Fibroblast of skin of back (primary cell): ENCODE measurements at places on chromosomes 1 and 21.

DNA sequence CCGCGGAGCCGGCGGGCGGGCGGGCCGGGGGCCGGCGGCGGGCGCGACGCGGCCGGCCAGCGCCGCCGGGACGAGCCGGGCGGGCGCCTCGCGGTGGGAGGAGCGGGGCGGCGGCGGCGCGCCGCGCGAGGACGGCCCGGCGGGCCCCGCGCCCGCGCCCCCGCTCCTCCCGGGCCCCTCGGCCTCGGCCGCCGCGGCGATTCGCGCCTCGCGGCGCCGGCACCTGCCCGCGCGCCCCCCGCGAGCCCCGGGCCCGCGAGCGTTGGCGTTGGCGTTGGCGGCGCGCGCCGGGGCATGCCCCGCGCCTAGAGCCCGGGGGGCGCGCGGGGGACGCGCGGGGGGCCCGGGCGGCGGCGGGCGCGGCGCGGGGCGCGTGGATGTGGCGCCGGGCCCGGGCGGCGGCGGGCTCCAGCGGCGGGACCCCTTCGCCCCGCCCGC, at the start of gene SKI:
TSS of gene SKI (plus strand) at position 163 of the 438 bp plus-strand sequence. CDS start 448 bp downstream, outside the sequence.
- no peak for DNase-seq

- DNase-seq = peak; percentile 34
Measured at GRCh38 chr1:155093911-155094621, 15.4 kb downstream of the EFNA3 start.

DNA sequence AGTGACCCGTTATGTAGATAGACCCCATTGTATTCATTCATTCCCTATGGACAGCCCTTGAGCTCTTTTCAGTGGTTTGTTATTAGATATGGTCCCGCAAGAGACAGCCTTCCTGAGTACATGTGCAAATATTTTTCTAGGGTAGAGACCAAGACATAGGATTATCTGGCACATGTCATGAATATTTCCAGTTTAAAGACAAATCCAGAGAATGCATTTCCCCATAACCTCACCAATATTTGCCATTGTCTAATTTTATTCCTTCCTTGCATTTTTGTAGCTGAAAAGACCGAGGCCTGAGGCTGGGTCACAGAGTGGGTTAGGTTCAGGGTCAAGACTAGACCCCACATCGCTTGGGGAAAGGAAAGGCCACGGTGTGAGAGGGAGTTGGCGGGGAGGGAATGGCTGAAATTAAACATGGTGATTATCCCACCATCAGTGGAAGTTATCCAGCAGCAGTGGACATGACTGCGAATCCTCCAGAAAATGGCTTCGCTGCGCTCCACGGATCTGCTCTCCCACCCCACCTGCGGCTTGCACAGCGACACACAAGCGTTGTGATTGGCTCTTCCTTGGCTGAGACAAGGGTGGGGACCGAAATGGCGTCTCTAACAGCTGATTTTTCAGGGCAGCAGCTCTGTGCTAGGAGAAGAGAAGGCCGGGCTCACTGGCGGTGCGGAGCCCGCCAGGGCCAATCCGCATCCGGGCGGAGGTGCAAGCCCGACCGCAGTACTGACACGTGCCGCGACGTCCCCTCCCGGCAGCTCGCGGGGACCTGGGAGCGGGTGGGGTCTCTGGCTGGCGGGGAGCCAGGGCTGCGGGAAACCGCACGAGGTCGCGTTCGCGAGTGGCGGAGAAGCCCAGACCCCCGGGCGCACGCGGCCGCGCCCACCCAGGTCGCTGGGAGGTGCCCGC, 16.1 kb upstream of the STMN1 start:
- peak; percentile 35 for DNase-seq

DNA sequence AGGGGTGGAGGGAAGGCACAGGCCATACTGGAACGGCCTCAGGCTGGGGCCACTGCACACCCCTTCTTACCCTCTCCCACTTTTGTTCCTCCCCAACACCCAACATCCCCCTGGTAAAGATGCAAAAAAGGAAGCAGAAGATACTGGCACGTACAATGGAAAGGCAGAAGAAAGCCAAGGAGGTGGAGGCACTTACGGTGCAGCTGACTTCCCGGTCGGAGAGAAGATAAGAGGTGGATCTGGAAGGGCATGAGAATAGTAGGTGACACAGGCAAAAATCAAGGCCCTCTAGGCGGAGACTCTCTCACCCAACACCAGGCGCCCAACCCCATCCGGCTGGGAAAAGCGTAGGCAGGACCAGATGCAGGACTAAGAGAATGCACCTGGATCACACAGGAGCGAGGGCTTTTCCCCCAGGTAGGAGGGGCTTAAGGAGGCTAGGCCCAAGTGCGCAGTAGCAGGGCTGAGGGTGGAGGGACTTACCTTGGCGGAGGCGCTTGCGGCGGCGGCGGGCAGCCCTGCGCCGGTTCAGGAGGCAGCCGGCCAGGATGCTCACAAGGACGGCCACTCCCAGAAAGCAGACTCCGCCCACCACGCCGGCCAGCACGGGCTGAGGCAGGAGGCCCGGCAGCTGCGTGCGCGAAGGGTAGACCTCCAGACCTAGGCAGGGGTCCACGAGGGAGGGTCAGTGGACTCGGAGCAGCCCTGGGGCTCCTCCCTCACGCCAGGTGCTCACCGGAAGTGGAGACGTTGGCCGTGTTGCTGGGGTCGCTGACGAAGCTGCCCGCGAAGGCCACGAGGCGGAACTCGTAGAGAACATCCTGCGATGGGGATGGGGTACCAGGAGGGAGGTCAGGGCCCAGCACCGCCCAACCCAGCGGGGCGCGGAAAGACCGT, 4.1 kb upstream of the TAGLN2 start:
- DNase-seq = no peak

GRCh38 chr1:168672278-168672677, 56.7 kb downstream of the DPT start:
- no peak for DNase-seq

DNA sequence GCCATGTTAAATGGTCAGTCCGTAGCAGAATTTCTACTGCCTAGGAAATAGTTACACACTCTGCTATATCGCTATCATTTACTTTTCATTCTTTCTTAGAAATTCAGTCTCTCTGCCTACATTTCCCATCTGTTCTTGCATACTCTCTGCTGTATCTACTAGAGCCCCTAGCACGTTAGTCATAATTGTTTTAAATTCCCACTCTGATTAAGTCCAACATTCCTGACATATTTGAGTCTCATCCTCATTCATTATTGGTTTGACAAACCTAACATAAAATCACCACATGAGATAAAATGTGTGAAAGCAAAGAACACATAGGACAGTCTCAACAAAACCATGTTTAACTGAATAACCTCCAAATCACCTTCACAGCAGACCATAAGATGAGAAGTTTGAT, 513.6 kb downstream of the PLPP3 start:
- peak; percentile 83 for DNase-seq
